ENCODE measurements at places on chromosomes 1 and 21. TPM values are rescaled to one million over a fixed set of nuclear protein-coding genes. Genes with fewer than 3 reads are reported as not detected.

NPPA gene
- total RNA-seq, result not detected

TMEM269 gene
- total RNA-seq, result not detected

DNAJC28 gene
- total RNA-seq, result 2.4 TPM

LCE1E gene
- total RNA-seq, result not detected

RGS4 gene
- 371 TPM for total RNA-seq

FAM177B gene
- not detected for total RNA-seq

F13B gene
- total RNA-seq, result not detected

VSIG8 gene
- total RNA-seq, result not detected

RPAP2 gene
- 5.6 TPM for total RNA-seq

GPR52 gene
- 1.6 TPM for total RNA-seq

TXNIP gene
- total RNA-seq, result 62.1 TPM

MAST2 gene
- 27.4 TPM for total RNA-seq

TSNAX gene
- total RNA-seq, result 35.7 TPM

CAPN8 gene
- not detected for total RNA-seq

PPIAL4G gene
- total RNA-seq, result not detected

JUN gene
- total RNA-seq, result 133 TPM

MIXL1 gene
- not detected for total RNA-seq

KCNJ10 gene
- total RNA-seq, result not detected

RPTN gene
- total RNA-seq, result not detected

PROK1 gene
- total RNA-seq, result not detected

KIF14 gene
- total RNA-seq, result 9.6 TPM

PROX1 gene
- 13.8 TPM for total RNA-seq

C1orf167 gene
- total RNA-seq, result not detected

EDEM3 gene
- 39.4 TPM for total RNA-seq

PARP1 gene
- total RNA-seq, result 118 TPM

CR1L gene
- not detected for total RNA-seq

TFF2 gene
- total RNA-seq, result not detected
